ENCODE measurements at places on chromosomes 3 and 15.

DNA sequence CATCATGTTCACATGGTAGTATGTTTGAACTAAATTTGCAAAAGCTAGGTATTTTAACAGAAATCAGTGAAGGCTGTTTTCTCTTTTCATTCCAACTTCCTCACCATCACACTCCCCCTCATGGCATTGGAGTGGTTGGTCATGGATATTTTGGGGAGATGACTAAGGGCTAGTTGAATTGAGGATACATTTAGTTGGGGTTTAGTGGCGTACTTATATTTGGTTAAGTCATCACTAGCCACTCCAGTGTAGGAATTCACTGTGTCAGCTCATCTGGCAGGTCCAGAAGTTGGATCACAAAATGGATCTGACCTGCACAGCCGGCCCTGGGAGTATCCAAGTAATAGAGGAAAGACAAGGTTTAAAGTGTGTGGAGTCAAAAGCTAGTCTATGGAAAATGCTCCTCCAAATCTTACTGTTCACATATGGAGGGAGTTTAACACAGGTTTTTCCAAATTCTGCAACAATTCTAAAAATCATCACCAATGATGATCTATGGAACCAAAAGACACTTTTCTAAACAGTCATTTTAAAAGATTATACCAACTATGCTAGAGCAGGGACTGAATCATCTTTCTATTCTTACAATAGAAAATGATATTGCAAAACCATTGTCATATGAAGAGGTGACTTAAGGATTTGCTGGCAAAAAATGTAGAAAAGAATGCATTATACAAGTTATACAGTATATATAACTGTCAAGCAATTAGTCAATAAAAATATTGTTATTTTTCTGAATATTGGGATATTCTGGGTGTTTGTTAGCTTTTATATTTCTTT, 247.8 kb upstream of the PEX5L start:
- no peak for DNase-seq

GRCh38 chr3:93855401-93855800, 118.3 kb downstream of the PROS1 start:
- no peak for DNase-seq

- no peak for DNase-seq
Measured at GRCh38 chr15:55661428-55661827, 73.3 kb upstream of the PYGO1 start.

GRCh38 chr15:70712271-70712670, 51.1 kb downstream of the UACA start:
- no peak for DNase-seq

DNA sequence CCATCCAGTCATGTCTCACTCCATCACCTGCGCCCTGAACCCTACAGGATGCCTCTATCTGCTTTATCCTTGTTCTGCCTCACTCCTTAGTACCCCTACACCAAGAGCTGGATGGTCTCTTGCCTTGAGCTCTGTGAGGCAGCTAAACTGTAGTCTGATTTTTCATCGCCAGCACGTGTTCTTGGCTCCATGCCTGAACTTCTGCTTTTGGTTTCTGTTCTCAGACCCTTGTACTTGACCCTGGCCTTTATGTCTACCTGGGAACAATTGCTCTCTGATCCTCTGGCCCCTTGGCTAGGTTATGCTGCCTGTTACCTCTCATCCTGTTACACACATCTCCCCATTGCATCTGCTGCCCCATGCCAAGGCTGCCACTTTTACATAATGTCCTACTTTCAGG, 318.0 kb upstream of the LMCD1 start:
- DNase-seq: no peak
